ENCODE measurements at places on chromosomes 12 and 14.

DNA sequence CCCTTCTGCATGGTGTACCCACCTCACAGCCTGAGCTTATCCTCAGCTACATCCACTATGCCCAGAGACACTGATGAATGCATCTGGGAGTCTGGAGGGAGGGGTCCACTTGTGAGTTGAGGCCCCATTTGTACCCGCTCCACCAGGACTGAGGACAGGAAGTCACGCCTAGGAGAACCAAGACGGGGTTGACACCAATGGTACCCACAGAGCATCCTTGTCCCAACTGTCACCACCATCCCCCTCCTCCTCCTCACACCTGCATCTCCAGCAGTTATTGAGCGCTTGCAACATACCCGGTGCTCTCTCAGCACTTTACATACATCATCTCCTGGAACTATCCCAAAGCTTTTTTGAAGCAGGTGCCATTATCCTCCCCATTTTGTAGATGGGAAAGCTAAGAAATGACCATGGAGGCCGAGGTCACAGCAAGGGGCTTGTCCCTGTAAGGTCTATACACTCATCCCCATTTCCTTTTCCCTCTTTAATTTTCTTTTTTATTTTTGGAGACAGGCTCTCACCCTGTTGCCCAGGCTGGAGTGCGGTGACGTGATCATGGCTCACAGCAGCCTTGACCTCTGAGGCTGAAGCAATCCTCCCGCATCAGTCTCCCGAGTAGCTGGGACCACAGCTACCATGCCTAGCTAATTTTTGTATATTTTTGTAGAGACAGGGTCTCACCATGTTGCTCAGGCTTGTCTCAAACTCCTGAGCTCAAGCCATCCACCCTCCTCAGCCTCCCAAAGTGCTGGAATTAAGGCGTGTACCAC lies 31.7 kb downstream of the DGLUCY start:
- no peak for DNase-seq

DNA sequence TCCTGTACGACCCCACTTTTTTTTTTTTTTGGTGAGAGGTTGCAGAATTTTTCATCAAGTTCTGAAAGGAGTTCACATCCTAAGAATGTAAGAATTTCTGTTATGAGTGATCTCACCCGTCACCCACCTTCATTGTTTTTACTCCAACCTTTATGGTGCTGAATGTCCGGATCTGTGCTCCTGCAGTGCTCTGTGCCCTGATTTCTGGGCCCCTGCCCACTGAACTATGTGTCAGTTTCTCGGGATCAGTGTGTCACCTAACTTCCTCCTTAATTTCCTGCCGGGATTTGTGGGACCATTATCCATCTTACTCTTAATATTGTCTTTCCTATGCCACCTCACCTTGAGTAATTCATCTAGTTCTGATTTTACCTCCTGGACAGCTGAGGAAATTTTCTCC lies 11.6 kb downstream of the RASSF8 start:
- no peak for DNase-seq

- peak; percentile 77 for DNase-seq
Observed at GRCh38 chr14:33811721-33812120, 139.2 kb downstream of the EGLN3 start.

DNA sequence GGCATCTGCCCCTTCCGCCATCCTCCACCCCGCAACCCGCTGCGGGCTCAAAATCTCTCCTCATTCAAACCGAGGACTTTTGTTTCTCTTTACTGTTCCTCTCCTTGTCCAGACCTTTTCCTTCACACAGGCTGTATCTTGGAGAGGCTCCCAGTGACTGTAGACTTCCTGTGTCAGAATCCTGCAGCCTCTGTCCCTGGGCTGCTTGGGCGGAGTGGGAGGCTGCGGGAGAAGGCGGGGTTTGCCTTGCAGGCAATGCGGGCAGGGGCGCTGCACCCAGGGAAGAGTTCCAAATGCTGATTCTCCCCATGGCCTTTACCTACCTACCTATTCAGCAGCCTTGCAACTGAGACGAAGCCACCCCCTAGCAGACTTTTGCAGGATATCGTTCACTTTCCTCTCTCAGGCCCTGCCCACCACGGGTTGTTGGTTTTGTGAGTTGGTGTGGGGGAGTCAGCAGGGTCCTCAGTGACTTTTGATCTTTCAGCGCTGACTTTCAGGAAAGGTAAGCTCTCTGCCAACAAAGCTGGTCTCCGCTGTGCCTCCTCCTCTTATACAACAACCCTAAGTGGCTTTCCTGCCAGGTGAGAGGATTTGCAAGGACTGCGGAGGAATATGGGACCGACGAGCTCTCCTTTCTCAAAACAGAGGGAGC lies 79.0 kb upstream of the KCNA1 start:
- no peak for DNase-seq

DNA sequence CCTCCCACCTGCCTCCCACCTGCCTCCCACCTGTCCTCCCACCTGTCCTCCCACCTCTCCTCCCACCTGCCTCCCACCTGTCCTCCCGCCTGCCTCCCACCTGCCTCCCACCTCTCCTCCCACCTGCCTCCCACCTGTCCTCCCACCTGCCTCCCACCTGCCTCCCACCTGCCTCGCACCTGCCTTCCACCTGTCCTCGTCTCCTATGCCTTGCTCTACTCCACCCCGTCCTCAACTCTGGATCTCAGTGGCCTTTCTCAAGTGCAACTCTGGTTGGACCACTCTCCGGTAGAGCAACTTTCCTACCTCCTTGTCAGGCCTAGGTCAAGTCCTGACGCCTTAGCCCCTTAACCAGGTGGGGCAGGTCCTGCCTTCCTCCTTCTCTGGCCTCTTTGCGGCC lies 29.3 kb upstream of the PEX5 start:
- DNase-seq: no peak

- no peak for DNase-seq
Observed at GRCh38 chr12:80045594-80045993, 53.7 kb upstream of the OTOGL start.

- DNase-seq: no peak
Observed at GRCh38 chr14:20441461-20441860, 5.5 kb upstream of the KLHL33 start.

- peak; percentile 11 for DNase-seq
Observed at GRCh38 chr12:26327975-26328644, 132.7 kb downstream of the SSPN start.

GRCh38 chr12:82757059-82757458 lies 70.4 kb downstream of the TMTC2 start:
- DNase-seq: no peak

- DNase-seq: peak; percentile 48
Observed at GRCh38 chr14:26286081-26286912, 311.5 kb downstream of the NOVA1 start.

- peak; percentile 74 for DNase-seq
Observed at GRCh38 chr12:131104463-131105350, 151.0 kb downstream of the ADGRD1 start.

DNA sequence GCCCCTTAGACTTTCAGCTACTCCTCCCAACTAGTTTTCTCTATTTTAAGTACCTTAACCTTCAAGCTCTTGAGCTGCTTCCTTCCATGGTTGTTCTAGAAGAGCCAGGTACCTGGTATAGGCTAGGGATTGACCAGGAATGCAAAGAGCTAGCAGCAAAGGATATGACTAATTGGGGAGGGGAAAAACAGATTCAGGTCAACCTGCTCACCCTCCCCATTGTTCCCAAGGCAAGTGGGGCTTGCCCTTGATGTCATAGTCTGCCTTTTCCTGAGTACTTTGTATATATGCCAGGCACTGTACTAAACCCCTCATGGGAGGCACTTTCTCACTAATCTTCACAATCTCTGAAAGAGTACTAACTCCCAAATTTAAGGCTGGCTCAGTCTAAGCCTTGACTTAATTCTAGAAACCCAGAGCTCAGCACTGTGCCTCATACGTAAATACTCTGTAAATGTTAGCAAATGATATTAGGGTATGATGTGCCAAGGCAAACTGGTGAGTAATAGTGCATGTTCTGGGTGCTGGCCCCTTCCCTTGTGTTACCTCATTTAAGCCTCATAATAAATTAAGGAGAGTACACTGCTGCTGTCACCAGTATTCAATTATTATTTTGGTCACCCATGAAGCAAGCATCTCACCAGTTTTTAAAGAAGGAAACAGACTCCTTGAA lies 42.2 kb downstream of the SUDS3 start:
- DNase-seq: no peak

GRCh38 chr12:56661979-56662638 lies 16.3 kb upstream of the ATP5F1B start:
- DNase-seq: no peak

DNA sequence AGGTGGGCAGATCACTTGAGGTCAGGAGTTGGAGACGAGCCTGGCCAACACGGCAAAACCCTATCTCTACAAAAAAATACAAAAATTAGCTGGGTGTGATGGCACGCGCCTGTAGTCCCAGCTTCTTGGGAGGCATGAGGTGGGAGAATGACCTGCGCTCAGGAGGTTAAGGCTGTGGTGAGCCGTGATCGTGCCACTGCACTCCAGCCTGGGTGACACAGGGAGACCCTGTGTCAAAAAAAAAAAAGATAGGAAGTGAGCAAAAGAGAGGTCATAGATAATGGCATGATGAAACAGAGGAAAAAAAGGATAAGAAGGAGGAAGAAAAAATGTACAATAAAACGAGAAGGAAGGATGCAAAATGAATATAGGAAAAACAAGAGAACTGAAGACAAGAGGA lies 159.5 kb downstream of the ETV6 start:
- DNase-seq: no peak

- no peak for DNase-seq
Observed at GRCh38 chr12:127588249-127588648, 678.7 kb upstream of the TMEM132C start.

DNA sequence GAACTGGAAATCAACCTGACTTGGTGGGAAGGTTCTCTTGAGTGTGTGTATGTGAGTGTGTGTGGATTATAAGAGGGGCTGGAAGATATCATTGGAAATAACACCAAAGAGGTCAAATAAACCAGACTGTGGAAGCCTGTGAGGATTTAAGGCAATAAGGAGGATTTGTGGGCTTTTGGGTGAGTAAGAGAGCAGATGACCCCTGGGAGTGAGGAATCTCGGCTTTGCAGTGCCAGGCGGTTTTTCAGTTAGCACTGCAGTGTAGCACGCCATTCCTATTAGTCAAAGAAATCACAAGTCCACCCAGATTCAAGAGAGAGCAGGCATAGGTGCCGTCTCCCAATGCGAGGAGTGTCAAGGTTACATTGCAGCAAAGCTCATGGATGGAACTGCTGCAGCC lies 63.3 kb downstream of the CALM1 start:
- no peak for DNase-seq

DNA sequence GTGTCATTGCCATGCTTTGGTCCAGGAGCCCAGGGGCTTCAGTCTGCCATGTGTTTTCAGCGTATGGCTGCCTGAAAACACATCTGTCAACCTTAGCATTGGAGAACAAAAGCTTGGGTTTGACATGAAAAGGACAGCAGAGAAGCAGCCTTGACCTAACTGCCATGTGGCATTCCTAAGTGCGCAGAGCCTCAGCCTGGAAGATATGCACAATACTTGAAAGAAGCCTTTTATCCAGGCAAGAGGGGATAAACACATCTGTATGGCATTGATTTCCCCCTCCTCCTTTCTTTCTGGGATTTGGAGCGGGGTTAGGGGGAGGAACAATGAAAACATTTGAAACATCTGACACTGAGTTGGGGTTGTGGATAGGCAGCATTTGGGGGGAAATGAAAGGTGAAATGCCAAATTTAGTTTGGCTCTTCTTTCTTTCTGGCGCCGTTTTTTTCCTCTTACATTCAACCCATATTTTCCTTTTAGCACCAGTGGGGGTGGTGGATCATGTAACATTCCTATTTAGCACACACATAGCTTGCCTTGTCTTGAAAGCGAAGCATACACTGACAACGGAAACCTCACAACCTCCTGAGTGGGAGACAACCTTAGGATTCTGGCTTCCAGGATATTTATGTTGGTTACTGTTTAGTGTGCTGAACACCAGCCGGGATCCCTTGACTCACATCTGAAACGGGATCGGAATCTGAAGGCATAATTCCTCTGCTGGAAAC lies 177.0 kb downstream of the C12orf75 start:
- no peak for DNase-seq

- DNase-seq: no peak
Observed at GRCh38 chr14:90514566-90514965, 117.7 kb downstream of the CALM1 start.

GRCh38 chr12:61676520-61676919 lies 583.7 kb upstream of the USP15 start:
- no peak for DNase-seq

DNA sequence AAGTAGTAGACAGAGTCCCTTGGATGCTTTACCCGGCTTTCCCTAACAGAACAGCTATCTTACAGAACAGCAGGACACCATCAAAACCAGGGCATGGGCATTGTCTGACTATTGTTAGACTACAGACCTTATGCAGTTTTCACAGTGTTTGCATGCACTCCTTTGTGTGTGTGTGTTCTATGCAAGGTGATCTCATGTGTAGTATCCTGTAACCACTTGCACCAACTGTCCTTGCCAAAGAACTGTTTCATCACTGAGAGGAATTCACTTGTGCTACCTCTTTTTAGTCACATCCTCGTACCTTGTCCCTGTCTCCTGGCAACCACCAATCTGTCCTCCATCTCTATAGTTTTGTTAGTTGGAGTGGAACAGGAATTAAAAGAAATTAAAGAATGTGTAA lies 183.6 kb upstream of the PZP start:
- no peak for DNase-seq

- no peak for DNase-seq
Observed at GRCh38 chr12:89475203-89475990, 49.2 kb downstream of the GALNT4 start.

DNA sequence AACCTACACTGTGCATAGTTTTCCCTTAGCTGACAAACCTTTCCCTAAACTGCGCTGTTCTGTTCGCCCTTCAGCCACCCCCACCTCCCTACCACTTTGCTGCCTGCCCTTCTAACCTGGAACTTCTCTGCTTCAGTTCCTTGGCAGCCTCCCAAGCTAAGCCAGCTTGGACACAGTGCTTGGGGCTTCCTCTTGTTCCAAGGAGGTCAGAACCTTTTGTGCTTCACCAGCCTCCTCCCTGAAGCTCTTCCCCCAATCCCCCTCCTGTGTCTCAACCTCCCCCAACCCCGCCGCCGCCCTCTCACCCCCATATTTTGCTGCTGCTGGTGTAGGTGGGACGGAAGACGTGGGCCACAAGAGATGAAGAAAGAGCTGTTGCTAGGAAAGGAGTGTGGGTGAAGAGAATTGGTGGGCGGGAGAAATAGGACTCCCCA lies 8.1 kb upstream of the RIC8B start:
- no peak for DNase-seq

- no peak for DNase-seq
Observed at GRCh38 chr14:100263141-100263540, 24.2 kb downstream of the YY1 start.

DNA sequence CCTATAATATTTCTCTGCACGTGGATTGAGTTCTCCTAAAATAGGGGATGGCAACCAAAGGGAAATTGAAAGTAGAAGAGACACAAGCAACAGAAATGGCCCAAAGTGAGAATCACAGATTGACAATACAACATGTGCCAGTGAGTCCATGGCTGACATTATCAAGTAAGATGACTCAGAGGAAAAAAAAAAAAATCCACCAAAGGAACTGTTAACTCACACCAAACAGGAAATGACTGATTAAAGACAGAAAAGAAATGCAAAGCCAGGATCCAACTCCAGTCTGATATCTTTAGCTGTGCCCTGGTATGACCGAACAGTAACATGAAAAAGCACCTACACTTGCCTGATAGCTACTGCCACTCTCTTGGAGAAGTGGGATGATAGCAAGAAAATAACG lies 485.0 kb downstream of the PRKD1 start:
- DNase-seq: no peak

GRCh38 chr14:74979029-74979428 lies 23.6 kb upstream of the PGF start:
- DNase-seq: no peak

All from hematopoietic multipotent progenitor cell treated with erythropoietin and hydrocortisone succinate and interleukin-3 and kit ligand, for 8 days (in vitro differentiated cells).